ENCODE measurements at places on chromosomes 7 and 10. TPM values are rescaled to one million over a fixed set of nuclear protein-coding genes. Genes with fewer than 3 reads are reported as not detected.
A peak's percentile ranks its signal among the peaks of the same experiment; 100 is the strongest.

DNA sequence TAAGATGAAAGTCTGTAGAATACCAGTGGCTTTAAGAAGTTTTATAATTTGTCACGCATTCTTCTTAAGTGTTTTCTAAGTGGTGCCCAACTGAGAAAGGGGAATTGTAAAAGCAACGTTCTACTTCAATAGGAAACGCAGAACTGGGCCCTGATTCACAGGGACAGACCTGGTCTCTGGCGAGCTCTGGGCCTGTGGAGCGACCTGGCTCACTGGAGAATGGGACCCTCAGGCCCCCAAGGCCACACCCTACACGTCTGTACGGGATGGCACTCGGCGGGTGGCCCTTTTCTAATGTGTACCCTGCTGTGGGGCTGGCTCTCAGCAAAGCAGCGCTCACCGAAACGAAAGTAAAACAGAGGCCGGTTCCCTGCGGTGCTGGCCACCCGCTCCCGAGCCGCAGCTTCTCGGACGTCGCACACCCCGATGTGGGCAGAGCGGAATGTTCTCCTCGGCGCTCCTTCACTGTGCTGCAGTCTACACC lies 205.0 kb downstream of the DIP2C start:
- peak; percentile 62 for DNase-seq

Gene PITX3
- total RNA-seq, result not detected

Gene SPAM1
- total RNA-seq, result not detected

- DNase-seq, result no peak
Observed at GRCh38 chr7:30027065-30027456, 559 bp upstream of the FKBP14 start.

Gene RAPGEF5
- total RNA-seq, result 1.5 TPM

GRCh38 chr10:6014241-6014761 lies 37.0 kb upstream of the IL15RA start:
- peak; percentile 58 for DNase-seq

DNA sequence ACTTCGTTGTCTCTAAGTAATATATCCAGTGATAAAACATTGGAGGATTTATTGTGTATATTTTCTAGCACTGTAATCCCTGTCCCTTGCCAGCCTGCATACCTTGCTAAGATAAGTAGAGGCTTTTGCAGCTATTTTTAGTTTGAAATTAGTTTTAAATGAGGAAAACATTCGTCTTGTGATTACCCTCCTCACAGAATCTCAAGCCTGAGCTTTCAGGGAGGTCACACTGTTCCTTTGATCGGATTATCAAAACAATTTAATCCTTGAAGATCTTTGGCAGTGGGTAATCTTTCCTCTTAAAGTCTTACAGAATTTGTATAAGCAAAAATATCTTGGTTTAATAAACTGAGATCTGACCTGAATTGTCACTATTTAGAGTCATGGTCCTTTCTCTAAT lies 897.0 kb upstream of the CELF2 start:
- DNase-seq, result no peak

GRCh38 chr10:37960591-37961137 lies 15.8 kb downstream of the ZNF25 start:
- DNase-seq, result peak; percentile 46

Gene PAX4
- total RNA-seq, result not detected

Gene RBP4
- total RNA-seq, result not detected

Gene SLC39A12
- not detected for total RNA-seq
